ENCODE measurements at places on chromosomes 7 and 10.

GRCh38 chr10:35372329-35372728 lies 36.0 kb downstream of the CCNY start:
- DNase-seq, result no peak

DNA sequence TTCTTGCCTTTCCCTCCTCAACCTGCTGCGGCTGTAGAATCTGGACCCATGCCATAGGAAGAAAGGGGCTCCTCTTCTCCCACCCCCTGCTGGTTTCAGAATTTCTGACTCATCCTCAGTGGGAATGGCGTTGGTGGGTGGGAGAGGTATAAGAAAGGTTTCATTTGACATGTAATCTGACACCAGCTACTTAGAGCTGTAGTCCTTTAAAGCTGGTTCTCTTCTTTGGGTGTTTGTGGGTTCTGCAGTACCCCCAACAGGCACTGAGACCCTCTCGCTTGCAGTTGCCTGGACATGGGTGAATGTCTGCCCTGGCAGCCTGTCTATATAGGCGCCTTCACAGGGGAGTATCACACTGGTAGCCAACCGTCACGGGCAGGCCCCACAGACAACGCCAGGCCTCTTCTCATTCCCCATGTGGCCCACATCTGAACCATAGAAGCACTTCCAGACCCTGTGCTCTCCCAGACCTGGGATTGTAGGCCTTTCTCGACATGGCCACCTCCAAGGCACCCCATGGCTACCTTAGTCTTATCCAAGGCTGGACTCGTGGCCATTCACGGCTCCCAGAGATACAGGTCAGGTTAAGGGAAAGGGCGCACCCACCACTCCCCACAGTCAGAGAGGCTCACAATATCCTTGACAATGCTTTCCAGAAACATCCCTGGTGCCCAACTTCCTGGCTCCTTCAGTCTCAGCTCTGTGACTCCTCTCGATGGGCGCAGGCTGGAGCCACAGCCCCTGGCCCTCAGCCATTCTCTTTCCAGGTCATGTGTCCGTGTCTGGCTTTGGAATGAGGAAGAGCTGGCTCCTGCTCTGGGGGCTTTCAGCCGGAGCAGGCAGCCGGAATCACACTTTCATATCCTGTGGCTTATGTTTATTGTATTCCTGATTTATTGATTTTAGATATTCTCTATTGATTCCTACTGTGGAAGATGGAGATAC lies 17.5 kb downstream of the ZNF862 start:
- no peak for DNase-seq

GRCh38 chr10:33655921-33656320 lies 321.5 kb upstream of the NRP1 start:
- DNase-seq, result no peak

DNA sequence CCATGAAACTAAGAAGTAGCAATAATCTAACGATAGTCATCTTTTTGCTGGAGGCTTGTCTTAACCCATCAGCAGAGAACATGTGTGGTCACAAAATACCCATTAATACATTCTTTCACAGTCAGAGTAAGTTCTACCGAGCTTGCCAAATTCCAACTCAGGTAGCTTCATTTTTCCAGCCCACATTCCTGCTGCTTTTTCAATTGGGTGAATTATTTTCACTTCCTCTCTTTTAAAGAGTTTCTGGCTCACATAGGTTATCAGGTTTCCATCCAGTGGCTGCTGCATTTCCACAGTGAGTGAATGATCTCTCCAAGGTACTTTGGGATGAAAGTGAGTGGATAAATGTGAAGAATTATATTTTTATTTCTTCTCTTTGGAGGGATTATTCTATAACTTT lies 233.1 kb downstream of the SEMA3E start:
- no peak for DNase-seq

DNA sequence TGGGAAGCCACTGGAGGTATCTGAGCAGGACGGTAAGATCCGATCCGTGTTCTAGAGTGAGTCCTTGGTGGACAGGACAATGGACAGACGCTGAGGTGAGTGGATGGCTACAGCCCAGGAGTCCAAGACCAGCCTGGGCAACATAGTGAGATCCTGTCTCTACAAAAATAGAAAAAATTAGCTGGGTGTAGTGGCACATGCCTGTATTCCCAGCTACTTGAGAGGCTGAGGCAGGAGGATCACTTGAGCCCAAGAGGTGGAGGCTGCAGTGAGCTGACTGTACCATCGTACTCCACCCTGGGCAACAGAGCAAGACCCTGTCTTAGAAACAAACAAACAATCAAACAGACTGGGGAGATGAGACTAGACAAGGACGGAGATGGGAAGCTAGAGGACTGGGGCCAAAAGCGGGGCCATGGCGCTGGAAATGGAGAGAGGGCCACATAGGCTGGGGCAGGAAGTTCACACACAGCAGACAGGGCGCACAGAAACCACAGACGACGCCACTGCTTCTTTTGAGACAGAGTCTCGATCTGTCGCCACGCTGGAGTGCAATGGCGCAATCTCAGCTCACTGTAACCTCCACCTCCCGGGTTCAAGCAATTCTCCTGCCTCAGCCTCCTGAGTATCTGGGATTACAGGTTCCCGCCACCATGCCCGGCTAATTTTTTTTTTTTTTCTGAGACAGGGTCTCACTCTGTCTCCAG lies 24.7 kb downstream of the DAGLB start:
- no peak for DNase-seq

- no peak for DNase-seq
Measured at GRCh38 chr7:142796001-142796500, 25.3 kb downstream of the PRSS2 start.

GRCh38 chr7:158784270-158784669 lies 45.0 kb downstream of the ESYT2 start:
- no peak for DNase-seq

GRCh38 chr10:100551196-100551595 lies 15.5 kb downstream of the HIF1AN start:
- no peak for DNase-seq

- no peak for DNase-seq
Measured at GRCh38 chr10:23725548-23725947, 286.7 kb downstream of the OTUD1 start.

DNA sequence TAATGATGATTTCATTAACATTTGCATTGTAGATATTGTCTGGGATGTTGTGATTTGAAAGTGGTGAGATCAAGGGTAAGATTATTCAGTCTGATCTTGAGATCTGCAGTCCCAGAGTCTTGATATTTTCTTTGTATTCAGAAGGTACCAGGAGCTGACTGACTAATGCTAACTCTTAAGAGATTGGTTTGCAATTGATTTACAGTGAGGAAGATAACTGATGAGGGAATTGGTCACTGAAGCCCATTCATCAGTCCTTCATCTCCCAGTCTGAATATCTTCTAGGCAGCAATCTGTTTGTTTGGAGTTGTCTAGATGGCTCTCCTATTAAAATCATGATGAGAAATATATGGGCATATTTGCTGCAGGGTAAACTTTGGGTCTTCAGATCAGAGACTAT lies 473.7 kb downstream of the ARL4A start:
- no peak for DNase-seq

DNA sequence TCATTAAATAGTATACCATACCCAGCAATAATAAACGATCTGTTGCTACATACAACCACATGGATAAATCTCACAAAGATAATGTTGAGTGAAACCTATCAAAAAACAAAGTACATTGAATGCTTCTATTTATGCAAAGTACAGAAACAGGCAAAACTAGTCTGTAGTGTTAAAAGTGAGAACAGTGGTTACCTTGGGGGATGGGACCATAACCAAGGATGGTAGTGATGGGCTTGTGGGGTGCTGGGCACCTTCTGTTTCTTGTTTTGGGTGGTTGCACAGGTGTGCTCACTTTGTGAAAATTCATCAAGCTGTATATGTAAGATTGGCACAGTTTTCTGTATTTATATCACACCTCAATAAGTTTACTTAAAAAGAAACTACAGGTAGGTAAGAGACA lies 105.7 kb downstream of the ATE1 start:
- no peak for DNase-seq

- no peak for DNase-seq
Measured at GRCh38 chr10:117768333-117769042, 225.9 kb downstream of the EMX2 start.

GRCh38 chr7:156611014-156612010 lies 29.3 kb upstream of the RNF32 start:
- no peak for DNase-seq

DNA sequence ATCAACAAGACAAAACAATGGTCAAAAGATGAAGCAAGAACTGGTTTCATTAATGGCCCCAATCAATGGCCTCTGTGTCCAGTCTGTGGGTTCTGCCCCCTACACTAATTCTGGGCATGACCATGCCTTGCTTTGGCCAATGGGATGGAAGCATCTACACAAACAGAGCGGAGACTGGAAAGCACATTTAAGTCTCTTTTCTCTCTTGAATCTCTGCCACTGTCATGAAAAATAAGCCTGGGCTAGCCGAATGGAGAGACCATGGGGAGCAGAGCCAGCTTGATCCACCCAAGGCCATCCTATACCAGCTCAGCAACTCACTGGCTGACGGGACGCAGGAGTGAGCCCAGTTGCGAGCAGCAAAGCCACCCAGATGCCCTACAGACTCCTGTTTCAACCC lies 30.9 kb downstream of the ANKRD16 start:
- no peak for DNase-seq

DNA sequence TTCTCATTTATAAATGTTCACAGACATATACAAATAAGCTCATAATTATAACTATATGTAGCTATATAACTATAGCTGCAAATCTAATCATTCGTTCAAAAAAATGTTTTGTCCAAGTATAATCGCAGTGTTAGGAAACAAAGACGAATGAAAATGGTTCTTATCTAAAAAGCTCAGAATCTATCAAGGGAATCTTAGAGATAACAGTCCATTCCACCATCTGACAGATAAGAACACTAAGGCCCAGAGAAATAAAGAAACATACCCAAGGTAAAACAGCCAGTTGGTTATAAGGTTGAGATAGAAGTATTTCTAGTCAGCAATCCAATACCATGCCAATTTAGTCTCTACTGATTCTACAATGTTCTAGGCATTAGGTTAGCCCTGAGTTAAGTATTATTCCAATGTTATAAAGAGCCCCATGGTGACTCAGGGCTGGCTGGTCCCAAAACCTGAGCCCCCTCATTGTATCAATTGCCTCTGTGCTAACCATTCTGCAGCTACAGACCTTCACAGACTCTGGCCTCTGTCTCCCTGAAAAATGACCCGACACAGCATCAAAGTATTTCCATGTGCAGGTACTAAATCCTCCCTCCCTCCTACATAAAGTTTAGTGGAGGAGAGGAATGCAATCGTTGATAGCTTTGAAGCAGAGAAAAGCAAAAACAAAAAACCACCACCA lies 30.0 kb downstream of the CHCHD3 start:
- DNase-seq, result no peak

GRCh38 chr10:69837261-69837660 lies 35.6 kb downstream of the COL13A1 start:
- DNase-seq, result no peak

DNA sequence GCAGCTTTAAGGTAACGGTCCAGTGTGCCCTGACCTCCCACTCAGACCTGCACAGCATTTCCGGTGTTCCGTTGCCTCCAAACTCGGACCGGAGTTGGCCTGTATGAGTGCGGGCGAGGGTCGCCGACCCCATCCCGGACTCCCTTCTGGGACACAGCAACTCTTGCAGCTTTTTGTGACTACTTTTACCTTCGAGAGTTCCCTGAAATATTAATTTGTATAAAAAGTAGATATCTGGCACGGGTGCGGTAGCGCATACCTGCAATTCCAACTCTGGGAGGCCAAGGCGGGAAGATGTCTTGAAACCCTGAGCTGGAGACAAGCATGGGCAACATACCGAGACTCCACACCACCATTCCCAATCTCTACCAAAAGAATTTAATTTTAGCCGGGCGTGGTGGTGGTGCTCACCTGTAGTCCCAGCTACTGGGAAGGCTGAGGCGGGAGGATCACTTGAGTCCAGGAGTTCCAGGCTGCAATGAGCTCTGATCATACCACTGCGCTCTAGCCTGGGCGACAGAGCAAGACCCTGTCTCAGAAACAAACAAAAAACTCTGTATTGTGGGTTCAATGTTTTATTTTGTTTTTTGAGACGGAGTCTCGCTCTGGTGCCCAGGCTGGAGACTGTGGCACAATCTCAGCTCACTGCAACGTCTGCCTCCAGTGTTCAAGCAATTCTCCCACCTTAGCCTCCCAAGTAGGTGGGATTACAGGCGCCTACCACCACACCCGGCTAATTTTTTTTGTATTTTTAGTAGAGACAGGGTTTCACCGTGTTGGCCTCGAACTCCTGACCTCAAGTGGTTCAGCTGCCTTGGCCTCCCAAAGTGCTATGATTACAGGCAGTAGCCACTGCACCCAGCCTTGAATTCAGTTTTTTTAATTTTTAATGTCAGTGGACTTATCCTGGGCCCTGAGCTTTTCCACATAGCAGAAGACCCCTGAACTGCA lies 1.1 kb upstream of the PPP1R35 start:
- no peak for DNase-seq

- DNase-seq, result no peak
Measured at GRCh38 chr7:10474048-10474447, 499.6 kb upstream of the PHF14 start.

- no peak for DNase-seq
Measured at GRCh38 chr7:68564306-68565135, 1033.8 kb upstream of the AUTS2 start.

- no peak for DNase-seq
Measured at GRCh38 chr7:118449797-118450567, 225.5 kb downstream of the ANKRD7 start.

GRCh38 chr7:7720193-7720592 lies 1.8 kb upstream of the RPA3 start:
- DNase-seq, result no peak

GRCh38 chr10:93718937-93719725 lies 16.7 kb upstream of the FRA10AC1 start:
- no peak for DNase-seq

DNA sequence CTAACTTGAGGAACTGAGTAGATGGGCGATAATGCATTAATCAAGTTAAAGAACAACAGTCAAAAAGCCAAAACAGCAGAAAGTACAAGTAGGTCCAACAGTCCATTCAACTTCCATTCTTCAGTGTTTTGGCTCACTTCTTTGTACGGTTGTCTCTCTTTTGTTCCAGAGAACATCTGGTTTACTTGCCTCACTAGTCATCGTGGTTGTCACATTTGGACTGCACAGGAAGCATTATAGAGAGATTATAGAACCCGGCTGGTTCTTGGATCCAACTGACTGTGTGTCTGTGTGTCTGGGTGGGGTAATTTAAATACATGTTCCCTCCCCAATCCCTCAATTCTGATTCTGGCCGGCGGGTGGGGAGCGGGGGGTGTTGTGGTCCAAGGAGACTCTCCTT lies 1.8 kb upstream of the CEP41 start:
- no peak for DNase-seq

DNA sequence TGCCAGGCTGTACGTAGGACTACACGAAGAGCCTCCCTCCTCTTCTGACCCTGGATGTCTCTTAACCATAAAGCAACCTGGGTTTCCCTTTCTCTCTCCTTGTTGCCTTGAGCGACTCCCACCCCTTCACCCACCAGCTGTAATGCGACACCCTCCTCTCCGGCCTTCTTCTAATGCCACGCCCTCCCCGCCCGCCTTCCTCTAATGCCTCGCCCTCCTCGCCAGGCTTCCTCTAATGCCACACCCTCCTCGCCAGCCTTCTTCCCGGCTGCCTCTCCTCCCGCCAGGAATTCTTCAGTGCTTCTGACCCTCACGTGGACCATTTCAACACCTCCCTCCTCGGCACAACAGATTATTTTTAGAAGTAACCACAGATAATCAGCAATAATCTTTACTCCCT lies 348.5 kb upstream of the SHH start:
- no peak for DNase-seq

GRCh38 chr10:103281753-103282152 lies 4.8 kb downstream of the INA start:
- DNase-seq, result no peak

- DNase-seq, result no peak
Measured at GRCh38 chr7:146864644-146865043, 748.0 kb downstream of the CNTNAP2 start.

Measured in T follicular helper cell (primary cell).